Dermis microvascular lymphatic vessel endothelial cell (primary cell): ENCODE measurements at places on chromosomes 3 and 15. TPM values are rescaled to one million over a fixed set of nuclear protein-coding genes. Genes with fewer than 3 reads are reported as not detected.
A peak's percentile ranks its signal among the peaks of the same experiment; 100 is the strongest.

The CA12 gene
- total RNA-seq, result 0.13 and 0.38 TPM in 2 replicates

DNA sequence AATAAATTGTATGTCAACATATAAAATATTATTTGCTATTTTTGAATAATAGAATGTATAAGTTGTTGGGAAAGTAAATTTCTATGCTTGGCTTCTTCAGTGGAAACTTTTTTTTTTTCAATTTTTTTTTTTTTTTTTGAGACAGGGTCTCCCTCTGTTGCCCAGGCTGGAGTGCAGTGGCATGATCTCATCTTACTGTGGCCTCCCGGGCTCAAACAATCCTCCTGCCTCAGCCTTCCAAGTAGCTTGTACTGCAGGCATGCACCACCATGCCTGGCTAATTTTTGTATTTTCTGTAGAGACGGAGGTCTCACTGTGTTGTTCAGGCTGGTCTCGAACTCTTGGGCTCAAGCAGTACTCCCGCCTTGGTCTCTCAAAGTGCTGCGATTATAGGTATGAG lies 16.8 kb downstream of the MBNL1 start:
- no peak for DNase-seq

DNA sequence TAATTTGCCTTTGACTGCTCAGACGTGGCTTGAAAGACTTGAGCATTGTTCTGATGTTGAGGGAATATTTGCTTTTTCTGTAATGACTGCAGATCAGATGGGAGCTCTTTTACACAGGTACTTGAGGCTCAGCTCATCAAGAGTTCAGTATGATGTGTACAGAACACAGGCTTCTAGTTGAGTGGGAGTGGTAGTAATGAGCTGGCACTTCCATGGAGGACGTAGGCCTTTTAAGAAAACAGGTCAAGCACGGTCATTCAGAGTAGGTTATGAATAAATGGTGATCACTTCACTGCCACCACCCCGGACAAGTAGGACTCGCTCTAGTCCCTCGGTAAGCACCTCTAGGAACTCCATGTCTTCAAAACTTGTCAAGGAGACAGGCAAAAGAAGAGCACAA lies 8.8 kb downstream of the EMC4 start:
- DNase-seq, result no peak

The OR5H6 gene
- not detected in 2 replicates for total RNA-seq

DNA sequence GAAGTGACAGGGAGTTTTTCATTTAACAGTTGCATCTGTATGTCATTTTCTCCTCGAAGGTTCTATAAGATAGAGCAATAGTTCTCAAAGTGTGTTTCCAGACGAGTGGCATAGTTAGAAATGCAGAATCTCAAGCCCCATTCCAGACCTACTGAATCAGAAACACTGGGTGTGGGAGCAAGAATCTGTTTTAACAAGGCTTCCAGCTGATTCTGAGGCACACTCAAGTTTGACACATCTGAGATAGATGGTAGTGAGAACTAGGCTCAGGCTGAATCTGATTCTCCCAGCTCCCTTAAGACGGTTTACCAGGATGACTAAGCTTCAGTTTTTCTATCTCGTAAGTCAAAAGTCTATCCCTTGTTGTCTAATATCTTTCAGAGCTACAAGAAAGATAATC lies 159.8 kb upstream of the NUDT16 start:
- DNase-seq, result no peak

- DNase-seq, result no peak
Observed at GRCh38 chr15:60471314-60471713, 7.6 kb downstream of the ICE2 start.

- DNase-seq, result no peak
Observed at GRCh38 chr15:74253211-74253921, 17.2 kb downstream of the CCDC33 start.

DNA sequence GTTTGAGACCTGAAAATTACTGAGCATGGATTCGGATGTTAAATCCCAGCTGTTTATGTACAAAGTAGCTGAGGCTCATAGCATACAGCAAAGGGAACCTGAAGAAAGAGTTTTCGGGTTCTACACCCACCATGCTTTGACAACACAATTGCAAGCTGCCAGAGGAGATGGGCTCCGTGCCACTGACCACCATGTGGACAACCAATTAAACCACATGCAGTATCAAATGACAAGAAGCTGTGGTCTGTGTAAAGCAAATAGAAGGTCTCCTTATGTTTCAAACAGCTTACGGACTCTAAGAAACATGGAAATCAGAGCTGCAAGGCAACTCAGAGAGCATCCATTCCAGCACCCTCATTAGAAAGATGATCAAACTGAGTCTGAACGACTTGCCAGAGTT lies 12.9 kb downstream of the GABRB3 start:
- DNase-seq, result no peak

DNA sequence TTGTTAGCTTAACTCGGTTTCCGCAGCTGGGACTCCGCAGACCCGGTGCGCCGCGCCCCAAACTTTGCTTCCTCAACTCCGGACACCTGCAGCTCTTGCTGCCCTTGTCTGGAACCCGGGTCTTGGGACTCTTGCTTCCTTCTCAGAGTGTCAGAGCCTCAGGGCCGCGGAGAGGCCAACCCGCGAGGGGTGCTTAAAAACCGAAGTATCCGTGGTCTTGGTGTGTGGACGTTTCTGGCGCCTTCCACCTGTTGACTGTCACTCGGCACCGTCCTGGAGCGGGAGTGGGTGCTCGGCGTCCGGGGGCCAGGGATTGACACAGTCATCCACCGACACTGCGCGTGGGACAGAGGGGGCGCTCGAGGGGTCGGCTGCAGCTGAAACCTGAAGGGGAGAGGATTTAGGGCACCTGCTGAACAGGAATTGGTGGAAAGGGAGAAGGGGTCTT lies 386 bp downstream of the SQOR start:
- DNase-seq, result no peak

The KLHL40 gene
- not detected in 2 replicates for total RNA-seq

DNA sequence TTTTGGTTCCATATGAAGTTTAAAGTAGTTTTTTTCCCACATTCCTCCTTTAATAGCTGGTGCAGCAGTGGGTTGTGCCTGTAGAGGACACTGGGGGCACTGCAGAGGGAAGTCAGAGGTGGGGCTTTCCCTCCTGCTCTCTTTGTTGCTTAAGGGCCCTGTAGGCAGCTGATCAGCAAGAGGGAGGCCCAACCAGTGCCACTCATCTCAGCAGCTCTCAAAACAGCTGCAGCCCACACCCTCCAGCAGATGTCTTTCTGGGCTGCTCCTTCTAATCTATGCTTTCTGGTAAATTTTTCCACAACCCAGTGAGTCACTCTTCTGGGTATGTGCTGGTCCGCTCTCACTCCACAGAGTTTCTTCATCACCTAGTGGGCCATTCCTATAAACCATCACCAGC lies 263.8 kb downstream of the FEZF2 start:
- DNase-seq, result no peak

The MTFMT gene
- total RNA-seq, result 12.7 and 17.1 TPM in 2 replicates

DNA sequence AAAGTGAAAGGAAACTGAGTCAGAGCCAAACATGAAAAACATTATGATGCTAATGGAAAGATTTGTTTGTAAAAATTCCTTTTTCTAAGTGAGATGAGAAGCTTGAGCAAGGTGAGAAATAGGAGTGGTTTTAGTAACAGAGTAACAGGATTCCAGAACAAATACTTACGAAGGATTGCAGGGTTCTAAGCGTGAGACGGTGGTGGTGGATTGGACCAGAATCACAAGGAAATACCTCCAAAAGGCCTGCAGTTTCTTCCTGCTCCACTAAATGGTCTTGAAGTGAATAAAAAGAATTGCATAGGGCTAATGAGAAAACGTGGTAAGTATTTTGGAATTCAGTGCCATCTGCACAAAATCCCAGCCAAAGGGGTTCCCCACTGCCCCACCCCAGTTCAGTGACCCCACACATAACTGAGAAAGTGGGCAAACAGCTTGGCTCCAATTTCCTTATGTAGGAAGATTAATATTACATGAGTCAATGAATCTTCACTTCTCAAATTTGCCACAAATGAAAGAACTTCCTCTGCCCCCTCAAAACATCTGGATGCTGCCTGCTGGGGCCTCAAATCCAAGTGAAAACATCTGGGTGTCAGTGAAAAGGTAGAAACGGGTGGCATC lies 283.8 kb upstream of the NR2F2 start:
- no peak for DNase-seq

- peak; percentile 97 for DNase-seq
Observed at GRCh38 chr15:45670511-45670910, 35.7 kb downstream of the SQOR start.
